Vagina (tissue), 2 donors: ENCODE measurements at places on chromosomes 3 and 15.

- DNase-seq, result no peak
Measured at GRCh38 chr15:78365917-78366316, 25.8 kb downstream of the CRABP1 start.

- DNase-seq, result no peak
Measured at GRCh38 chr3:9257092-9257491, 7.6 kb upstream of the SRGAP3 start.

GRCh38 chr3:172844428-172844827 is 93.9 kb downstream of the ECT2 start:
- DNase-seq, result no peak

GRCh38 chr3:11304175-11304574 is 32.0 kb downstream of the ATG7 start:
- DNase-seq, result no peak

GRCh38 chr3:110178965-110179364 is 841.6 kb upstream of the DPPA4 start:
- DNase-seq, result no peak

- DNase-seq, result no peak
Measured at GRCh38 chr3:150874666-150875219, 30.5 kb downstream of the MINDY4B start.

GRCh38 chr3:134106580-134106979 is 76.9 kb upstream of the SLCO2A1 start:
- no peak for DNase-seq

- DNase-seq, result no peak
Measured at GRCh38 chr3:122025296-122025695, 3.2 kb upstream of the ILDR1 start.

- no peak for DNase-seq
Measured at GRCh38 chr3:192367616-192368015, 359.7 kb downstream of the FGF12 start.

GRCh38 chr15:58593870-58594269 is 155.6 kb downstream of the ADAM10 start:
- DNase-seq, result no peak
